ENCODE measurements at places on chromosomes 13 and 19.

GRCh38 chr13:85985797-85986196, 186.6 kb upstream of the SLITRK6 start:
- DNase-seq, result no peak

DNA sequence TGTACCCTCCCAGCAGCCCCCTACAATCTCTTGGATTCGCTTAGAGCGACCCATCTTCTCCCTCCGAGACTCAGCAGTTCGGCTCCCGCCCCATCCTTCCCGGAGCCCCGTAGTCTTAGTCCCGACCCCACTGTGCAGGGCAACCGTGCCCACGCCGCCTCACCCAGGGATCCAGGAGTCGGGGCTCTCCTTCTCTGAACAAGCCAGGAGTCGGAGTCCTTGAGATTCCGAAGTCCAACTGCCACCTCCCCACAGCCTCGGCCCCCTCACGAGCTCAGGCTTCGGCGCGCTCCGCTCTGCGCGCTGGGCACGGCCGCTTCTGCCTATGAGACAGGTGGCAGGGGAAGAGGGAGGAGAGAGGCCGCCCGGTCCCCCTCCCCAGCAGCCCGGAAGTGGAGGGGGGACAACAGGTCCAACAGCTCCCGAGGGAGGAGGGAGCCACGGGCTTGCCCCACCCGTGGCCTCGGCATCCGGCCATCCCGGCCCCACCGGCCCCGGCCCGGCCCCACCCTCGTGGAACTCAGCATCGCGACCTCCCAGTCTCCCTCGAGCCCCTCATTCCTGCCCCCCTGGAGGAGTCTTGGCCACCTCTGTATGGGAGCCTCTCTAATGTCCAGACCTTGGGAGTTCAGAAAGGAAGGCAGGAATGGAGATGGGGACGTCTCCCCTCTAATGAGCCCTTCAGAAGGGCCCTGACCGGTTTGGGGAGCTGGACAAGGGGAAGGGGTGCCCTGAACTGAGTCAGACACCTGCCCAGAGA, at the start of gene PHLDB3:
Gene PHLDB3, minus strand, starts transcription at position 321 of the 760 bp plus-strand sequence. CDS start 628 bp downstream, outside the sequence.
- DNase-seq, result no peak

- DNase-seq, result no peak
Measured at GRCh38 chr19:29293292-29293691, 80.3 kb upstream of the UQCRFS1 start.

DNA sequence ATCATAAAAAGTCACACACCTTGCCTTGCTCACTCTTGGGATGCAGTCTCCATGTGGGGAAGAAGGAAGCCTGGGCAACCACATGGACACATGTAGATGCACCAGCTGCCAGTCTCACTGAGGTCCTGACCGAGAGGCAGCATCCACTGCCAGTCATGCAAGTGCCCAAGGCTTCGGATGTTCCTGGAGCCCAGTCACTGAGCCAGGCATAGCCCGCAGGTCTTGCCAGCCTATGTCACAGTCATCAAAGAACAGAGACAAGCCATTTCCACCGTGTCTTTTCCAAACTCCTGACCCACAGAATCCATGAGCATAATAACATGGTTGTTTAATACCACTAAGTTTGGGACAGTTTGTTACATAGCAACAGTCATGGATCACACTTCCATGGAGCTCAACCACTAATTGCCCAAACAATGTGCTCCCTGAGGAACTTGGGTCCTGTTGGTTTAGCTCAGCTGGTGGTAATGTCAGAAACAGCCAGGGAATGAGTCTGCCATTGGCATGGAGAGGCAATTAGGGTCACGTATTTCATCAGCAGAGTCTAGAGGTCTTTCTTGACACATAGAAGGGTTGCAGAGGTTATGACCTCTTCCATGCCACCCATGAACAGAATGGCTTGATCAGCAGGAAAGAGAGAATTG, 21.5 kb downstream of the STARD13 start:
- no peak for DNase-seq

DNA sequence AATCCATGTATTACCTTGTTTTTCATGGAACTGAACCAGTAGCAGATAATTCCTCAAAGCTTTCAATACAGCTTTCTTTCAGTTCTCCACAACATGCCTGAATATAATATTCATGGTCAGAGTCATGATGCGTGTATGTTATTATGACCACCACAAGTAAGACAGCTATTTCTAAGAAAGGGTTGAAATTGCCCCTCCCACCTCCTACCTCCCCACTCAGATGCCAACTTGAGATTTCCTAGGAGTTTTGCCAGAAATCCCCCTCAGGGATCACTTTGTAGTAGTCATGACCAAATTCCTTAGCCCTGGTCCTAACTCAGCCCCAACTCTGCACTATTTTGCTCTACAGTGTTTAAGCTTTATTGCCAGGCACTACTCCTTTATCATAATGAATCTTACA, 69.9 kb upstream of the RAP2A start:
- DNase-seq, result no peak

DNA sequence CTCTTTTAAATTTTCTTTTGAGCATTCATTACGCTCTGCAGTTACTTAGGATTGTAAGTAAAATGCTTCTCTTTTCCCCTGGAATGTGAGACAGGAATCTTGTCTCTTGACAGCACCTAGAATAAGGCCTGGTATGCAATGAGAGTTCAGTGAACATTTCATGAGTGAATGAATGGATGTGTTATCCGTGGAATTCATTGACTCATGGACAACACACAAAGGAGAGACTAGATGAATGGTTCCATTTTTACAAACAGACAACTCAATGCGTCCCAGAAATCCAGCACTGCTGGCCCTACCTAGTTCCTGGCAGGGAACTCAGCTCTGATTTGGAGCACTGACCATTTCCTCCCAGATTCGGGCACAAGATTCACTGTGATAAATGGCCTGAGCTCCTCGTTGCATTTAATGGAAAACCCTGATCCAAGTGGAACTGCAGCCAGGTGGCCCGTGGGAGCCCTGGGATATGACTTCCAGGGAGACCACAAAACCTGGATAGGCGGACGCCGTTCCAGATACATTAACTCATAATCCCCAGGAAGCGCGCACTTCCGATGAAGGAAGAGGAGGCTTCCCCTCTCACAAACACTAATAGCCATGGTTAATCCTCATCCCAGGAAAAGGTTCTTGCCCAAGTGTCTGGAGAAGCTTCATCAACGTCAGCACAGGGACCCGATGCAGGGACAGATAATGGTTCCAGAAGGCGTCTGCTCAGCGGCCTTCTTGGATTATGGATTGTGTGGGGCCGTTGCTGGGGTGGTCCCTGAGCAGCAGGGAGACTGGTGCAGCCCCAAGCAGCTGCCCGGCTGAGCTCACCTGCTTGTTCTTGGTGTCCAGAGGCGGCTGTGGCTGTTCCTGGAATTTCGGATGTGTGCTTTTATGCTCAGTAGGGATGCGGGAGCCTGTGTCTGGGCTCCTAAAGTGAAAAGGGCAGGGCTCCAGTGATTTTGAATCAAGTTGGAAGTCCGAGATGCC, 211.1 kb upstream of the TSHZ3 start:
- no peak for DNase-seq

GRCh38 chr13:72507416-72508199, 219.8 kb downstream of the MZT1 start:
- no peak for DNase-seq

- no peak for DNase-seq
Measured at GRCh38 chr13:111505175-111505777, 184.8 kb downstream of the TEX29 start.

- DNase-seq, result no peak
Measured at GRCh38 chr13:76048675-76049375, 412.7 kb downstream of the LMO7 start.

GRCh38 chr13:100962585-100962984, 288.0 kb upstream of the TMTC4 start:
- DNase-seq, result no peak

DNA sequence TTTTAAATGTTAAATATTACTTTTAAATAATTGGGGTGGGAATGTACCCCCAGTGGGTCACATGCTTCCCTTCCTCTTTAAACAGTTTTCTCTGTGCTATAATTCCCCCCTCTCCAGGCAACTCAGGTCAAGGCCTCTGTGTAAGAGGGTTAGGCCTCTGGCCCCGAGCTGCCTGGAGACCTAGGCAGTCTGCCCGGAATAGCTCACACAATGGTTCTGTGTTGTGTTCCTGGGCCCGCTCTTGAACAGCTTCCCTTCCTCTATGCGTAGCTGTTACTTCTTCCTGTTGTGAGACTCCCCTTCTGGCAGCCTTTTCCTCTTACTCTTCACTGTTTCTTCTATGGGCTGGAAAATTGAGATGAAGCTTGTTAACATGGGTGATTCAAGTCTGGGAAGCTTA, 14.8 kb upstream of the ZNF492 start:
- no peak for DNase-seq

GRCh38 chr13:82292334-82292733, 1589.9 kb downstream of the SLITRK1 start:
- no peak for DNase-seq

DNA sequence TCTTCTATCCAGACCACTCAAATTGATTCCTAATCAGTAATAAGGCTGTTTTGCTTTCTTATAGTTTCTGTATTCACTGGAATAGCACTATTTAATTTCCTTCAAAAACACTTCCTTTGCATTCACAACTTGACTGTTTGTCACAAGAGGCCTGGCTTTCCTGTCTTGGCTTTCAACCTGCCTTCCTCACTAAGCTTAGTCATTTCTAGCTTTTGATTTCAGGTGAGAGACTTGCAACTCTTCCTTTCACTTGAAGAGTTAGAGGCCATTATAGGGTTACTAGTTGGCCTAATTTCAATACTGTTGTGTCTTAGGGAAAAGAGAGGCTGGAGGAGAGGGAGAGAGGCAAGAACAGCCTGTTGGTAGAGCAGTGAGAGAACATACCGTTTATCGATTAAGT, 47.0 kb downstream of the SACS start:
- no peak for DNase-seq

DNA sequence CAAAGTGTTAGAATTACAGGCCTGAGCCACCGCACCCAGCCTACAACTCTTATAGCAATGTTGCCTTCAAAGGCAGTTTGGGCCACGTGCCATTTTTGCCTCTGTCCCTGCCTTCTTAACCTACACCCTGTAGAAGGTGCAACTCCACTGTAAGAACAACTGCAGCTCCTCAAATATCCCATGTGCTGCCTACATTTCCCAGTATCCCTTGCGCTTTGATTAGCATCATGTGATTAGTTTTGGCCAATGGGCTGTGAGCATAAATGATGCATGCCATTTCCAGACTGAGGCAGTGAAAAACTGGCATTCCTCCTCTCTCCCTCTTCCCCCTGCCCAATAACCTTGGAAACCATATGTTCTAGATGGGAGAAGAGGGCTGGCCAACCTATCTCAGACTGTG, 75.2 kb upstream of the MRI1 start:
- DNase-seq, result no peak

GRCh38 chr19:28351761-28352160, 861.2 kb downstream of the UQCRFS1 start:
- no peak for DNase-seq

GRCh38 chr19:48648134-48648533, 2.1 kb upstream of the CA11 start:
- no peak for DNase-seq

DNA sequence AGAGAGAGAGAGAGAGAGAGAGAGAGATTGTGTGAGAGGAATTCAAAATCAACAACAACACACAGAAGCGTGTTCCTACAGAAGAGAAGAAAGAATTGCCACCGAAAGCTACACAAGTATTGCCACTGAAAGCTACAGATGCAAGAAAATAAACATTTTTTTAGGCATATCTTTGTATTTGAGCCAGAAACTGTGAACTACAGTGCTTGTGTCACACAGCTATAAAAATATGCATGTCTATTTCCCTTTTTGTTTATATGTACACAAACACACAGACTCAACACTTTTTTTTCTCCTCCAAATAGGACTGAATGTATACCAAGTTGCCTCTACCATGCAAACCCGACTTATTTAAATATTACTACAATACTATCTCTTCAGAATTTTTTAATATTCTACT, 290.4 kb downstream of the SLITRK5 start:
- no peak for DNase-seq

GRCh38 chr19:54209811-54210494, 9.3 kb downstream of the RPS9 start:
- DNase-seq, result no peak

GRCh38 chr13:64256751-64257150, 2841.1 kb upstream of the PCDH20 start:
- no peak for DNase-seq

DNA sequence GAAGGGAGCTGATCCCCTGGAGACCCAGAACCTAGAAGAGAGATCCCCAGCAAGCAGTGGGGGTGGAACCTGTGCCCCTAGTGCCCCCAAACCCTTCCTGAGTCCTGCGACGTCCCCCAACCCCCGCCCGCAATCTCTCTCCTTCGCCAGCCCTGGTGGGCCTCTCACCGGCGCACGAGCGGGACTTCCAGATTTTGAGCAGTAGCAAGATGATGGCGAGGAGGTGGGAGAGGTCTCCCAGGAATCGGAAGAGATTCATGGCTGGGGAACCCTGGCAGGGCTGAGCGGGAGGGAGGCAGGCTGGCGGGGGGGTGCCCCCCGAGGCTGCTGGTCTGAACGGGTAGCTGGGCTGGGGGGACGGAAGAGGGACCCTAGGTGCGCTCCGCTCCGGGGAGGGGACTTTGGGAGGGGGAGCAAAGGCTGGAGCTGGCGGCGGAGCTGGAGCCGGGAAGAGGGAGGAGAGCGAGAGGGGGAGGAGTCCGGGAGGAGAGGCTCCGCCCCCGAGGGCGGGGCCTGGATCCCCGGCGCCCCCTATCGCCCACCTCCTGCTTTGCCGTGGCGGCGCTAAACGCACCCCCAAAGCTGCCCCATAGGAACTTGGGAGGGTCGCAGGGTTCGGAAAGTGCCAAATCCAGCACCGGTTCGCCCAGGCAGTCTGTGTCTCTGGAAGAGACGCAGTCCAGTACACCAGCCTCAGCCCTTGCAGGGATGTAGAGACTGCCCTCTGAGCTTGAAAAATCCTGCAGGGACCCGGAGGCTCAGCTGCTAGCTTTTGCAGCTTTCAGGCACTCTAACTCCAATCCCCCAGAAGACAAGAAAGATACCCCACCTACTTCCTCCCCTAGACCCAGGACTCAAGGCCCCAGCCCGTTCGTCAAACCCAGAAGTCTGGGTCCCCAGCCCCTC, at the start of gene KDELR1:
Gene KDELR1, minus strand, starts transcription at position 452 of the 906 bp plus-strand sequence. Its CDS starts 193 bp downstream, at position 259.
- DNase-seq, result peak; percentile 84

DNA sequence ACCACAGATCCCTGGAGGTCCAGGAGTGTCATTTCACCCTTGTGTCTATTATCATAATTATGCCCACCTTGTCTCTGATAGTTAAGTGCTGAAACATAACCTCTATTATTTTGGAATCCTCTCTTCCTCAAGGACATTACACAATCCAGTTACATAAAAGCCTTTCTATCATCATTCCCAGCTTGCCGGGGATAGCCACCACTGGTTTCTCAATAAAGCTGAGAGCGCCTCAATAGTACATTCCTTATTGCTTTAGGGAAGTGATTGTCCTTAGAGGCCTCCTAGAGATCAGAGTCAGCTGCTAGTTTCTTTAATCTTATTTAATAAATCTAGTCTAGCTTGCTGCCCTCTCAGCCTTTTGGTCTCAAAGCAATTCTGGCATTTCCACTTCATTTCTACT, 490.0 kb upstream of the ATXN8OS start:
- no peak for DNase-seq

GRCh38 chr13:105445796-105446195, 1089.7 kb downstream of the EFNB2 start:
- DNase-seq, result no peak

GRCh38 chr13:46058268-46058667, 5.7 kb upstream of the ZC3H13 start:
- no peak for DNase-seq
